ENCODE measurements at places on chromosomes 2 and 18.

DNA sequence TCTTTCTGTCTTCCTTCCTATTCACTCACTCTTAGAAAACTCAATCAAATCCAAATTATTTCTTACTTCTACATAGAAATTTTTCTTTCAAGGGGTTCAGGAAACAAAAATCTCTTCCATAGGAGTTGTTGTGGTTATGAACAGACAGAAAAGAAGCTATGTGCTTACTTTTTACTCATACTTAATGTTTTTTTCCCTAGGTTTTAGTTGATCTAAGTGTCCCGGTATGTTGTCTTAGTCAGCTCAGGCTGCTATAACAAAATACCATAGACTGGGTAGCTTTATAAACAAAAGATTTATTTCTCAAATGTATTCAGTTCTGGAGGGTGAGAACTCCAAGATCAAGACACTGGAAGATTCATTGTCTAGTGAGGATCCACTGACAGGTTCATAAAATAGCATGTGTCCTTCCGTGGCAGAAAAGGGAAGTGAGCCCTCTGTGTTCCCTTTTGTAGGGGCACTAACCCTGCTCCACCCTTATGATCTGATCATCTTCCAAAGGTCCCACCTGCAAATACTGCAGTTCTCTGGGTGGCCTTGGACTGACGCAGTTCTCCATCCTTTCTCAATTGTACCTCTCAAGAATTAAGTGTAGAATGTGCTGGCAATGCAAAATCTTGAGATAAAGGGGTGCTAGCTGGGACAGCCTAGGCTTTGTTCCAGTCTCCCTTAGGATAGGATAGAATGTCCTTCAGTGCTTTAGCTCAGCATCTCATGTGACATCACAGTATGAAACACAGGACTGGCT lies 14.4 kb upstream of the VRK2 start:
- no peak for DNase-seq

DNA sequence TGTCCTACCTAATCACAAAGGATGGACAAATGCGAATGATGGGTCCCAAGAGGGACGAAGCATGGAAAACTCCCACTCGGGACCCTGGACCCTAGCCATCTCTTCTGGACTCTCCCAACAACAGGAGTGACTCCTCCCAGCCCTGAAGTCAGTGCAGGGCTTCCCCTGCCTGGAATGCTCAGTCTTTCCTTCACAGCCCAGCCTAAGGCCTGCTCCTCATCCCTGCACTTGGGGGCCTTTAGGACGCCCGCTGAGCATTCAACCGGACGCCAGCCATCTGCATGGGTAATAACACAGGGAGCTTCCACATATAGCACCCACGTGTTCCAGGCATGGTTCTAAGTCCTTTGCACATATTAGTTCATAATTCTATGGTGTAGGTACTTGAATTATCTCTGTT lies 237.5 kb downstream of the KLHL29 start:
- no peak for DNase-seq

GRCh38 chr2:30915486-30915885 lies 108.2 kb upstream of the CAPN13 start:
- no peak for DNase-seq

GRCh38 chr2:204143216-204144014 lies 206.9 kb downstream of the ICOS start:
- DNase-seq: no peak

DNA sequence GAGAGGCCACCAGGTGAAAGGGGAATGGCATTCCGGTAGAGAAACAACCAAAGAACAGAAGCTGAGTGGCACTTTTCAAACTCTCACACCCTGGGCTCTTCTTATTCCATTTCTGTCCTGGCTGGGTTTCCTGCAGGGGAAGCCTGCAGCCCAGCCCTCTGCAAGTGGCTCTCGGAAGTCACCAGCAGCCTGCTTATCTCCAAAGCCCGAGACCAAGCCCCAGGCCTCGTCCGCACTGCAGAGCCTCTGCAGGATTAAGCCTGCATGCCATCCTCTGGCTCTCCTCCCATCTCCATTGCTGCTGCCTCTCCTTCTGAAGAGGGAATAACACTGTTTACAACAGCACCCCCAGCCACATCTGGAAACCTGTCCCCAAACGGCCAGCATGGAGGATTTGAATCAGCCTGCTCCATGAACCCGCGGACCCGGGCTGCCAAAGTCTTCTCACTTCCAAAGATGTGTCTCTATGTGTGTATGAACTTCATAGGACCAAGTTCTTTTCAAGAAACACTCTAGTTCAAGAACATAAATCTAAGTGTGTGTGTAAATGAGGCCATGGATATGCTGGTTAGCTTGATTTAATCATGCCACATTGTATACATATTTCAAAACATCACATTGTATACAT lies 54.2 kb downstream of the DIPK1C start:
- no peak for DNase-seq

- DNase-seq: no peak
Observed at GRCh38 chr2:137435162-137435561, 529.1 kb upstream of the HNMT start.

GRCh38 chr2:158969715-158970240 lies 1.3 kb downstream of the TANC1 start:
- peak; percentile 40 for DNase-seq

- peak; percentile 60 for DNase-seq
Observed at GRCh38 chr2:74917702-74918619, 40.5 kb upstream of the POLE4 start.

DNA sequence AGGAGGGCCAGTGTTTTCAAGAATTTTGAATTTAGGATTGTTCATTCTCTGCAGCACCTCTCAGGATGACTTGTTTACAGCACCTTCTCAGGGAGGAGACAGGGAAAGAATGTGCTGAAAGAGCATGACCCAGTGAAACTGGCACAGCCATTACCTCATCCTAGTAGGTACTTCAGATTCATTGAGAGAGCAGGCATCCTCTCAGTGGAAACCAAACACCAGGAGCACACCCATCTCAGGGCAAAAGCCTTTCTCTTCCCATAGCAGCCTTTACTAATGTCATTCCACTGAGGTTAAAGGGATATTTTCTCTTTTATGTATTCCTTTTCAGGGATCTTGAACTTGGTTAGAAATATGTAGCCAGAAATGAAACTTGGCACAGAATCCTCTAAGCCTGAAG lies 2.6 kb downstream of the MAP2 start:
- DNase-seq: peak; percentile 22

- DNase-seq: no peak
Observed at GRCh38 chr2:216594081-216594480, 39.1 kb upstream of the IGFBP2 start.

DNA sequence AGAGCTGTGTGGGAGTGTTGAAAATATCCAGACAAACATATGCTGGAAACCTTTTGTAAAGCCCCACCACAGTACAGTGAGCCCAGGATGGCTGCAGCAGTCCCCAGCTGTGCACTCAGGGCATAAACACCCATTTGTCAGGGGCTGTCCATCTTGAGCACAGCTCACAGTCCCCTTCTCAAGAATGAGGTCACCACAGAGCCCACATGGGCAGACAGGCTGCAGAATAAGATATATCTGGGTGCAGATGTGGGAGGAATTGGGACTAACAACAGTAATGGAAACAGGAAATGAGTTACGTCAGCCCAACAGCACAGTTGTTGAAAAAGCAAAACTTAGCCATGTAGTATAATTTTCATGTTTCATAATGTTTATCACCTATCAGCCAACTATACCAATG lies 219.6 kb downstream of the ETAA1 start:
- DNase-seq: peak; percentile 95

DNA sequence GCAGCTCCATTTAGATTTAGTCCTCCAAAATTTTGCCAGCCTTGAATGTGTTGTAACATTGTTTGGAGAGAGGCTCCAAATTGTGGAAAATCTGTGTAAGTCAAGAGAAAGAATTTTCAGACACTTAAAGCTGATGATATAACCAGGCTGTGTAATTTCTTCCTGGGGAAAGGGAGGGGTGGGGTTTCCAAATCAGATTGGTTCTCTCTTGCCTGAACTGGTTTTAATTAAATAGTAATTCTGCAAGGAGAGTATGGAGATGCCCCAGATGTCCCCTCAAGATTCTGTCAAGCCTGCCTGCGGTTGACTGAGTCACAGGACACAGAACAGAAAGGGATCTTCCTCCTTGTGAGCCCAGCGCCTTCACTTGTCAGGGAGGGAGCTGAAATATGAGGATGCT lies 54.5 kb downstream of the C18orf63 start:
- no peak for DNase-seq

DNA sequence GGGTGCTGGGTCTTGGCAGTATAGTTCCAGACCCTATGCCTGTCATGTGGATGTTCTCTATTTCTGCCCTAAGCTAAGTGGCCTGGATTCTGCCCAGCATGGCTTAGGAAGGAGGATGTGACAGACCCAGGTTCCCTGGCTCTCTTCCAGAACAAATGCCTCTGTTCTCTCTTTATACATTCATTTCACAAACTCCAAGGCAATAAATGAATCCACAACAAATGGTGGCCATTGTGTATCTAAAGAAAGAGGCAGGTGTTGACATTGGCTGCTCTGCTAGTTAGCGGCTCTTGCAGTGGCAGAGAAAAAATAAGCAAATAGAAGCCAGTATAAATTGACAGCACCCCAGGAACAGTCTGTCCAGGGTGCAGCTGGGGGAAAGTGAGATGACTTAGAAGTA lies 298.6 kb downstream of the SUCLG1 start:
- no peak for DNase-seq

GRCh38 chr2:205699515-205700289 lies 17.4 kb downstream of the NRP2 start:
- no peak for DNase-seq

DNA sequence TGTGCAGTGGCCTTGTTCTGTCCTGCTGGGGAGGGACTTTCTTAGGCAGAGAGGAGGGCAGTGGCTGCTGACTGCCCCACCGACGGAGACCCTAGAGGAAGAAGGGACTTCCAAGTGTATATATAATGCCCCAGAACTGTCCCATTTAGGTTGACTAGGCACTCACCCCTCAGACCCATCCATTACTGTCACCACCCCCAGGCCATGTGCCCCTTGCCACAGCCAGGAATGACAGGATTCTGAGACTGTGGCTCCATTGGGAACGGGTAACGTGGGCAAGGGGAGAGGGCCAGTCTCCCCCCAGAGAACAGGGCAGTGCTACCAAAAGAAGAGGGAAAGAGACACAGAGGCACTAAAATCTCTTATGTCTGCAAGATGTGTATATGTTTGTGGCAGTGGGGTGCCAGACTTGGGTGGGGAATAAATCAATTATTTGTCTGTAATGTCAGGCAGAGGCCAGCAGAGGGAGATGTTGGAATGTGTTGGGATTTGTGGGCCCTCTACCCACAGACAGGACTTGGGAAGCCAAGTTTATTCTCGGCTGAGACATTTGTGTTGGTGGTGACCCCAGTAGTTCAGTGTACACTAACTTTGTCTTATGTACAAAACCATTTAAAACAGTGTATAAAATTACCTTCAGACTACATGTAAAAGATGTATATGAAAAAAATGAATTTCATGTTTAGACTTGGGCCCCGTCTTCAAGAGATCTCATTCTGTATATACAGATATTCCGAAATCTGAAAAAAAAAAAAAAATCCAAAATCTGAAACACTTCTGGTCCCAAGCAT lies 24.0 kb upstream of the TMEM37 start:
- peak; percentile 79 for DNase-seq

- DNase-seq: peak; percentile 77
Observed at GRCh38 chr2:37890893-37891495, 34.1 kb upstream of the RMDN2 start.

DNA sequence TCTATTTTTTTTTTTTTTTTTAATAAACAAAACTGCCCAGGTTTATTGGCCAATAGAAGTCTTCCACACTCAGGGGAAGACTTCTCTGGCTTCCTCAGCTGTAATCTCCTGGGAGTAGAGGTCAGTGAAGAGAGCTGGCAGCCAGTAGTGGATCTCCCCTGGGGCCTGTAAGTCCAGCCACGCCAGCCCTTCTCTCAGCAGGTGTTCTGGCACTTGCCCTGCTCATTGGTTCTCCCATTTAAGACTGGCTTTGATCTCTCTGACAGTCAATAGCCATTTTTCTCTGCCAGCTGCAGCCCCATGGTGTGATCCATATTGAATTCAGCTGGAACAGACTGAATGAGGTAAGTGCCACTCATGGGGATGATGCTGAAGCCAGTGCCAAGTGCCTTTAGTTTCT lies 170.6 kb upstream of the SPHKAP start:
- no peak for DNase-seq

- peak; percentile 51 for DNase-seq
Observed at GRCh38 chr2:203461746-203462145, 73.4 kb downstream of the RAPH1 start.

DNA sequence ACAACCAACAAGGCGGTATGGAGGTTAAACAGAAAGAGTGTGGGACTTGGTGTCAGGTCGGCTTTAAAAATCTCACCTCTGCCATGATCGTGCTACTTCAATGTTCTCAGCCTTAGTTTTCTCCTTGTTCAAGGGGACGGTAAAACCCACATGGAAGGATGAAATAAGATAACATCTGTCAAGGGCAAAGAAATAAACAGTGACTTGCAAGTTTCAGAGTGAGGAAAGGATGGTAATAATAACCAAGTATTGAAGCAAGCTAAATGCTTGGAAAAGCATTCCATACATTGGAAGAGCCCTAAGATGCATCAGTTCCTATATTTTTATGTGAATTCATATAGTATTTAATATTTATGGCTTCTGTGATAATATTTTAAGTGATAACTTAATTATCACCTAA lies 29.8 kb upstream of the LMAN1 start:
- DNase-seq: no peak

- no peak for DNase-seq
Observed at GRCh38 chr18:3422905-3423304, 27.1 kb upstream of the TGIF1 start.

- no peak for DNase-seq
Observed at GRCh38 chr2:98034745-98035144, 39.0 kb upstream of the TMEM131 start.

DNA sequence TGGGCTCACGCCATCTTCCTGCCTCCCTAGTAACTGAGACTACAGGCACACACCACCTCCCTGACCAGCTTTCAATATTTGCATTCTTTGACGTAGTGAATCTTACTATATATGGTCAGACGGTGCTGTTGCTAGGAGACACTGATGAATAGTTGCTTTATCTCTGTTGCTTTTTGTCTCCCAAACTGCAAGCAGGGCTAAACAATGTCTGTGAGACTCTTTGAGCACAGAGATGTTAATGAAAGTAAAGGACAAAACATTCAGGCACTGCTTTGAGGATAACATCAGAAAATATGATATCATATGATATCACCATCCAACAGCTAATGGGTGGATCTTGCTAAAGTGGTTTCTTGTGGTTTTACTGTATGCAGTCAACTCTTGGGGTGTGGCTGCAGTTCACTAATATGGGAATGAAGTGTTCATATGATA lies 43.0 kb downstream of the EMILIN2 start:
- DNase-seq: peak; percentile 44

DNA sequence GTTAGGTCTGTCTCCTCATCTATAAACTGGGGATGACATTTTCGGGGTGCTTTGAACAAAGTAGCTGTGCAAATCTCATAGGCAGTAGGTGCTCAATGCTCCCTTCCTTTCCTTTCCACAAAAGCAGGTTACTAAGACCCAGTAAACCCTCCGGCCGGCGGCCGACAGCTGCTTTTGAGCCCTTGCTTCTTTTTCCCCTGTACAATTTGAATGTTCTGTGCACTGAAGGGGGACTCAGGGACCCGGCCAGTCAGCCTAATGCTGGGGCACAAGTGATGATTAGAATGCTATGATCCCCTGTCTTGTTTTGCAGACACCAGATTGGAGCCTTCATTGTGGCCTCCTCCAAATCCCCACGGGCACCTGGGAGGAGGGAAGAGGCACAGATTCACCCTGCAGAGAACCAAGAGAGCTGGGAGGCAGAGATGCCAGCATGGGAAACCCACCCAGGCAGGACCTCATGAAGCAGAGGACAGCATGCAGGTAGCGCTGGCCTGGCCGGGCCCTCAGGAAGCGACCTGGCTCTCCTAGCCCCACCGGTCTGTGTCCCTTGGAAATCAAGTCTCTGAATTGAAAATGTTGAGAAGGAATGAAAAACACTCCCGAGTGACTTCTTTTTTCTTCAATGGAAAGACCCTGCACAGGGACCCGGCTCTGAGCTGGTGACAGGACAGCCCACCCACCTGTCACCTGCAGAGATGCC lies 128.6 kb upstream of the HDAC4 start:
- no peak for DNase-seq
